ENCODE measurements at places on chromosomes 2 and 18.

DNA sequence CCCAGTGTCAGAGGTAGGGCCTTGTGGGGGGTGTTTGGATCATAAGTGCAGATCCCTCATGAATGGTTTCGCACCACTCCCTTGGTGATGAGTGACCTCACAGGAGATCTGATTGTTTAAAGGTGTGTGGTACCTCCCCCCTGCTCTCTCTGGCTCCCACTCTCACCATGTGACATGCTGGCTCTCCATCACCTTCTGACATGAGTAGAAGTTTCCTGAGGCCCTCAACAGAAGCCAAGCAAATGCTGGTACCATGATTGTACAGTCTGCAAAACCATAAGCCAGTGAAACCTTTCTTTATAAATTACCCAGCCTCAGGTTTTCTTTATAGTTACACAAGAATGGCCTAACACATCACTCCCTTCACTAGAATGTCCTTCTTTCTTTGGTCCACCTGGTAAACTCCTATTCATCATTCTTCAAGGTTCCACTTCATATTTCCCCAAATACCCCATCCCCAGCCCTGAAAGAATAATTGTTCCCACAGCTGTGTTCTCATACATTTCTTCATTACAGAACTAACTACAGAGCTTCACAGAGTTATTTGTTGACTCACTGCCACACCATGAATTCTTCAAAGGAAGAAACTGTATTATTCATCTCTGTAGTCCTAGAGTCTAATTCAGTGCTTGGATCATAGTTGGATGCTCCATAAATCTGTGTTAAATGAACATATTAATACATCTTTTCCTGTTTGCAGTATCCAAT lies 81.2 kb upstream of the STK17B start:
- DNase-seq: no peak

- peak; percentile 72 for DNase-seq
Observed at GRCh38 chr2:39632876-39633275, 32.8 kb upstream of the TMEM178A start.

DNA sequence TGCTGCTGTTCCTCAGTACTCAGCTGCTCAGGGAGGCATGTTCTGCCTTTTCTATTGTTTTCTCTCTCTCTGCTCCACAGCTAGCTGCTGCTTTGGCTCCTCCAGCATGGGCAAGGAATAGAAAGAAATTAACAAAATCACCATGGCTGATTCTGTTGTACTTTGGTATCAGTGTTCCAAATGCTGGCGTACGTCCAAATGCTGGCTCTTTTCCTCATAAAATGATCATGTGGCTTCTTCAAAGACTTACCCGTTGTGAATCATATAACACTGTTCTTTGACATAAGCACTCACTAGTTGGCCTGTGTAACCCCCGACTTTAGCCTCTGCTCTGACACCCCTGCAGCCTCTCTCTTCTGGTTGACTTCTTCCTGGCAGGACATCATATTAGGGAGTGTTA lies 547.6 kb downstream of the CPS1 start:
- DNase-seq: no peak

- no peak for DNase-seq
Observed at GRCh38 chr18:70028084-70028483, 80.4 kb upstream of the CD226 start.

DNA sequence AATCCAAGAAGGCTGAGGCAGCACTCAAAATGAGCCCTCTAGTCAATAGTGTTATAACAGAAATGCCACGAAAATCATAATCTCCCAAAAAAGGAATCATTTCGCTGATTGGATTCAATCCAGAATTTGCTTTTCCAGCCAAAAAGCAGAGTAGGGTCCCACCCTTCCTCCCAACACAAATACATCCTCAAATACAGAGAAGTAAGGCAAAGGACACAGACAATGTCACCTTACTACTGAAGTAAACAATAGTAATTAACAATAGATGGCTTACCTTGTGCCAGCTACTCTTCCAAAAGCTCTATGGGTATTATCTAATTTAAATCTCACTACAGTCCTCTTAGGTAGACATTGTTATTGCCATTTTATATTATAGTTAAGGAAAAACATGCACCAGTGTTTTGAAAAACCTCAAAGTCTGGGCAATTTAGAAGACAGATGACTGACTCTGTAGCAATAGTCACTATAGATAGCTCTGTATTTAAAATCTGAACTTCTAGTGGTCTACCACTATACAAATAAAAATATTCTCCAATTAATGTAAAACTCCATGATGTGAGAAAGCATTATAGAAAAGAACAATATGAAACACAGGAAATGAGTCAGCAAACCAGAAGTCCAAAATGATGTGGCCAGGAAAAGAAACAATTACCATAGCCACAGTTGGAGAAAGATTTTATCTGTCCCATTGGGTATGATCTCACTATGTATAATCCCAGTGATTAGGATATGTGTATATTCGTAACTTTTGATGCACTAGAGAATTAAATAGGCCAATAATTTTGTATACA lies 305.0 kb upstream of the ERBB4 start:
- peak; percentile 89 for DNase-seq

DNA sequence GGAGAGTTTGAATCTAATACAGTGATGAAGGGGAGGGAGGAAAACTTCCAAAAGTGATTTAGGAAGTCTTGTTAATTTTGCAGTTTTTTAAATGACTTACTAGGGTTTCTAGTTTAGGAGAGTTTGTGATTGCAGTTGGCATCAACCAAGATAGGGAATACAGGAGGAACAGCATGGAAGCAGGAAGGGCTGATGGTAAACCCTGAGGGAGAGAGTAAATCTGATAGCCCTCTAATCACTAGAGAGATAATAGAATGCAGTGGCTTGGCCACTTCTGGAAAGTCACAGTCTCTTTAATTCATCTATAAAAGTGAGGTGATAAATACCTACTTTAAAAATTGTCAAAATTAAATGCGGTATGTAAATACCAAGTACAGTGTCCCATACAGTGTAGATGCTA lies 5.6 kb downstream of the YPEL5 start:
- no peak for DNase-seq

DNA sequence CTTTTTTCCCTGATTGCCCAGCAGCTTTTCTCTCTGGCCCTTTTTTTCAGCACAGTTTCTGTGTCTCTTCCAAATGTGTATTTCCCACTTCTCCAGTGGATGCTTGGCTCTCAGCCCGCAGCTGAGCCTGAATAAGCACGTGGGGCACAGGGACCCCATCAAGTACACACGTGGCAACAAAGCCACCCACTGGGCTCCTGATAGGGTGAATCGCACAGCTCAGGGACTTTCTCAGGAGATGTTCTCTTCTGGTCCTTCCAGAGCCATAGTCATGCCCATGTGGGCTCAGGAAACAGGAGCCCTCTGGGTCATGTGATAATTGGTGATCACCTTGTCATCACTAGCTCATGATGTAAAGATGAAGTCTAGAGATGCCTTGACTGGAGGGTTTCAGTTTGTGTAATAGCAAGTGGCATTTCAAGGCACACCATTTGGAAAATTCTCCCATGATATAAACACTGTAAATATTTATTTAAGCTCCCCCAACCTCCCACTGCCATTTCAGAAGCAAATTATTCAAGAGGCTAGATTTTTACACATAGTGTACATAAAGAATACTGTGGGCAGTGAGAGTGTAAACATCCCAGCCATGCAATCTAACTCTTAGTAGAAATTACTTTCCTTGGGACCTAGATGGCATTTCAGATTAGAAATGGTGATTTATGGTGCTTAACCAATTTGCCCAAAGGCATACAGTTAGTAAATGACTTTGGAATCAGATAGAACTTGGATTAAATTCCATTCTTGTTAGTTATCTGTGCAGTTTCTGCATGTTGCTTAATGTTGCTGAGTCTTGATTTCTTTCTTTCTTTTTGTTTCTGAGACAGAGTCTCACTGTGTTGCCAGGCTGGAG lies 597.5 kb downstream of the SLC4A3 start:
- DNase-seq: peak; percentile 96

DNA sequence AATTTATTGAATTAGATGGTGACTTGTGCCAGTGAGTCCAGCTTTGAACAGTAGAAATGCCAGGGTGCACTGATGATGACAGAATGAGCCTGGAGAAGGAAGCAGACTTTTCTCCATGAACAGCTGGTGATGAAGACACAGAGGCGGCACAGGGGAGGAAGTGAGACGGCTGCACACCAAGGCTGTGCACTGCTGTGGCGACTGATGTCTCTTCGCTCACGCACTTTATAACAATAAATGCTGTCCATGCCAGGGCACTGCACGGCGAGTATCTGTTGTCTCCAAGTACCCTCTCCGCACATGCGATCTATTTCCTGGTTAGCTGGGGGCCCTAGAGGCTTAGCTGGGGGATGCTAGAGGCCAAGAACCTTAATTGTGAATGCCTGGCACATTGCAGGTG lies 175.2 kb downstream of the TMEM200C start:
- no peak for DNase-seq

GRCh38 chr2:132969371-132969985 lies 299.5 kb upstream of the LYPD1 start:
- DNase-seq: peak; percentile 39

GRCh38 chr2:129091620-129092019 lies 773.0 kb upstream of the HS6ST1 start:
- no peak for DNase-seq

Measured in H4 (cell line).